CD4-positive, alpha-beta T cell treated with Interleukin-6 at 100 ng/mL for 8 hours (primary cell): ENCODE measurements at places on chromosomes 7 and 10.

DNA sequence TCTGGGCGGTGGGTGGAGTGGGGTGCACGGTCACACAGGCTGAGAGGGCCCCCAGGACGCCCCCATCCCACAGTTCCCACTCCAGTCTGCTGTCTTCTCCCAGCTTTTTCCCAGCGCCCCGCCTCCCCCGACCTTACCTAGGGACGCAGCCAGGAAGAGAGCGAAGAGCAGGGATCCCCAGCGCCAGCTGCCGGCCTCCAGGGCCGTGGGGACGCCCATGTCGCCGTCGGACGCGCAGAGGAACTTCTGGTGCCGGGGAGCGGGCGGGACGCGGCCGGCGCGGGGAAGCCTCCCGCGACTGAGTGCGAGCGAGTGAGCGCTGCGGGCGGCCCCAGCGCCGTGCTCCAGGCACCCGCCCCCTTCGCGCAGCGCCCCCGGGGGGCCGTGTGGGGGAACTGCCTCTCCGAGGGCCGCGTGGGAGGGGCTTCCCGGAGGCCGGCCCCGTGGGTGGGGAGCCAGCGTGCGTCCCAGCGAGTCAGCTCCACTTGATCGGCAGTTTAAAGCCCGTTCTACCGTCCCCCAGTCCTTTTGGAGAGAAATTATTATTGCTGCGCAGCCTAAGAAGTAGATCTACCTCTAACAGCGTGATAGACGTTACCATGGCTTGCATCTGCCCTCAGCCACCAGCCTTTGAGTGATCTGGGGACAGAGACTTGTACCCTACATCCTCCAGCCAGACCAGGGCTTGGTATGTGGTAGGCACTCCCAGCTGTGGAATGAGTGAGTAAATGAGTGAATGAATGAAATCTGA, at the start of gene VSIR:
TSS of gene VSIR (minus strand) at position 300 of the 751 bp plus-strand sequence. CDS start at position 219, 81 bp downstream.
- peak; percentile 90 for DNase-seq

DNA sequence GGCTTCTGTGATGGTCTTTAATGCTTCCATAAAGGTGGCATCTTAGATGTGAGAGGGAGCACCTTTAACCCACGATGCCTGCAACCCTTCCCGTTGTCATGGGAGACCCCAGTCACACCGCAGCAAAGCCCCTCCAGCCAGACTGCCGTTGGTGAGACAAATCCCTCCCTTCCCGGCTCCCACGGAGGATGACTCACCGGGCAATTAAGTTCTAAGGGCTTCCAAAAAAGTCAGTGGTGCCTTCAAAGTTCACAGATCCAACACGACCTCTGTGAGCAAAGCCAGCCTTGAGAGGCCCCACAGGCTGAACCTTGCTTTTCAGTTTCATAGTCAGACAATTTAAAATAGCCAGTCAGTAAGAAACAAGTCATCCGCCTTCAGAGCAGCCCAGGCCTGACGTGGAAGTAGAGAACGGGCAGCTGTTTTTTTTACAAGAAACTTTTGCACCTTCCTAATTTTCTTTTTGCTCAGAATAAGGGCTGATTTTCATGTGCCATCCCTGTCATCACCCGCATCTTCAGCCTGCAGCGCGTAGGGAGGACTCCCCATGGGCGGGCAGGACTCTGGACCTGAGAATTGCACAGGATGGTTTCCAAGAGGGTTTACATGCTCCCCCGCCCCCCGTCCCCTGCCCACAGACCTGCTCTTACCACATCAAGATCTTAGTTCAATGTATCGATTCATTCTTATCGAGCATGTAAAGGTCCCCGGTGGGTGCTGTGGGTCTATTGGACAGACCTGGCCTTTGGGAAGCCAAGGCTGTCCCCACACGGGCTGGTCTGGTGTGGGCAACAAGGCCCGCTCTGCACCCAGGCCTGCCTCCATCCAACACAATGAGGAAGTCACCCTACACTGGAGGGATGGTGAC, 333.9 kb downstream of the DNAJB6 start:
- DNase-seq = no peak

DNA sequence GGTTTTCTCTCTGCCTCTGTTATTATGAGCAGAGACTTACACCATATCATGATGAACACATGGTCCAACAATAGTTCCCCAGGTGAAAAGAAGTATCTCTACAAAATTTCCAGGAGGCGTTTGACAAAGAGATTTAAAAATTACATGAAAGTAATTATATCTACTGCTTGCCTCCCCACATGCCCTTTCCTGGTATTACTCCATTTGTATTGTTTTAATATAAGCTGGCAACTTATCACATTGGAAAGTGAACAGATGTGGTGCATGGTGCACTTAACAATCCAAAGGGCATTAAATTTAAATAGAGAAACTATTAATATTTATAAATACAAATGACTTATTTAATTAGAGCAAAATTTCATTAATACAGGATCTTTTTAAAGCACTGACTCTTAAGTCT, 638.2 kb downstream of the ANKRD7 start:
- DNase-seq = no peak

GRCh38 chr7:93715234-93715633, 140.7 kb upstream of the CALCR start:
- DNase-seq = no peak

GRCh38 chr7:101814991-101815825, 2.2 kb upstream of the CUX1 start:
- peak; percentile 44 for DNase-seq

DNA sequence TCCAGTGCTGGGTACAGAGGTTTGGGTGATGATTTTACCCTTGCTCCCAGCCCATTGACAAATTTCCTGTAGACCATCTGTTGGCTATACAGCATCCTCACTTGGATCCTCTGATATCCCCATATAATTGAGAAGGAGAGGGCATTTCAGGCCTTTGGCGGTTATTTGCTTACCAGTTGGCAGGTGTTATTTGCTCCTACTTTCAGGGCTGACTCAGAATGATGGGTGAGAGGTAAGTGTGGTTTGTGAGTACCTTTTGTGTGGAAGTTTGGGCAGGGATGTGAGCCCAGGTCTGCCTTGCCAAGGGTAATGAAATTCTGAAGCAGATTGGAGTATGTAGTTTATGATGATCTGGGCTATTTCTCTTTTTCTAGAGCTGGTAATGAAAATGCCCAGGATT, 93.6 kb downstream of the LRMDA start:
- DNase-seq = no peak

- no peak for DNase-seq
Measured at GRCh38 chr7:22980422-22980821, 33.5 kb downstream of the HYCC1 start.

- DNase-seq = no peak
Measured at GRCh38 chr7:133051719-133052400, 30.0 kb downstream of the CHCHD3 start.

DNA sequence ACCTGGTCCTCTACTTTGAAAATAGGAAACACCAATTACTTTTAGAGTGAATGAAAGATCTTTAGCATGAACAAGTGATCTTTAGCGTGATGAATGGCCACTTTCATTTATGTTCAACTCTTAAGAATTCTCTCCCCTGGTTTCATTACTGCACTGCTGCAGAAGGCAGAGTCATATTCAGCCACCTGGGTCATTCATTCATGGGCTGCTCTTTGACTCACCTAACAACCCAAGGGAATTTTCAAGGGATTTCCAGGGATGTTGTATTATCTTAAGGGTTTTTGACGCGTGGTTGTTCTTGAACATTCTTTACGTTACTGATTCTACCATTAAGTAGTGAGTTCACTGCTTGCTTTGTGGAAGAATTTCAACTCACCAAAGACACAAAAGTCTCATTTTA, 87.3 kb upstream of the STK17A start:
- DNase-seq = no peak

- DNase-seq = no peak
Measured at GRCh38 chr7:75971309-75971960, 23.0 kb downstream of the TMEM120A start.

- no peak for DNase-seq
Measured at GRCh38 chr10:121165276-121165675, 314.1 kb downstream of the WDR11 start.

GRCh38 chr7:79298145-79298760, 155.2 kb downstream of the MAGI2 start:
- no peak for DNase-seq

DNA sequence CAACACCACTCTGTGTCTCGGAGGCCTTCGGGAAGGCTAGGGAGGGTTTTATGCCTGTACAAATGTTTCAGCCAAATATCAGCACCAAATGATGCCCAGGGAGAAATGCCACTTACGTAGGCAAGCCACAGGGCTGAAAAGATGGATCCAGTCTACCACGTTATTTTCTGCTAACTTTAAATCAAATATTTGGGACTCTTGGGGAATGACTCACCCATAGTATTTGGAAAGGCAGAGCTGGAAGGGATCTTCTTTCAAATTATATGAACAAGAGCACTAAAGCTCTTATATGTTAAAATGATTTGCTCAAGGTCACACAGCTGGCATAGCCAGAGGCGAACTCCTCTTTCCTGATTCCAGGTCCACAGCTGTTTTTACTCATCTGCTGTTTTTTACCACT, 591.4 kb downstream of the SORCS1 start:
- no peak for DNase-seq

DNA sequence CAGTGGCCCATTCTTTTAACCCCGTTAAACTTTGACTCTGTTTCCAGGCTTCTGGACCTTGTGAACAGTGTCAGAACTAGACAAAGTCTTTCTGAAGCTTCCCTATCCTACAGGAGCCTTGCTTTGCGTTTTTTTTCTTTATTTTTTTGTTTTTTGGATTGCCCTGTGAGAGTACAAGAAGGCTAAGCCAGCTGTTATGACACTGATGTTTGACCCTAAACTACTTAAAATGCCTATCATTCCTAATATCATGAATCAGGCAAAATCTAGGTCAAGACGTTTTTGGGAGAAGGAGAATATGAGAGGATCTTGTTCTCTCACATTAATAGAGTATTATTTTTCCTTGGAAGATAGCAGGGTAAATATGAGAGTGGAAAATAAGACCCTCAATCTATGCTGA, 79.8 kb downstream of the EPDR1 start:
- DNase-seq = no peak

GRCh38 chr7:128833148-128833945, 3.1 kb downstream of the FLNC start:
- no peak for DNase-seq

- DNase-seq = no peak
Measured at GRCh38 chr7:70568674-70569334, 563.1 kb upstream of the GALNT17 start.

- DNase-seq = no peak
Measured at GRCh38 chr7:115066634-115067033, 144.7 kb downstream of the MDFIC start.

- no peak for DNase-seq
Measured at GRCh38 chr10:114534571-114534981, 123.5 kb downstream of the ABLIM1 start.

DNA sequence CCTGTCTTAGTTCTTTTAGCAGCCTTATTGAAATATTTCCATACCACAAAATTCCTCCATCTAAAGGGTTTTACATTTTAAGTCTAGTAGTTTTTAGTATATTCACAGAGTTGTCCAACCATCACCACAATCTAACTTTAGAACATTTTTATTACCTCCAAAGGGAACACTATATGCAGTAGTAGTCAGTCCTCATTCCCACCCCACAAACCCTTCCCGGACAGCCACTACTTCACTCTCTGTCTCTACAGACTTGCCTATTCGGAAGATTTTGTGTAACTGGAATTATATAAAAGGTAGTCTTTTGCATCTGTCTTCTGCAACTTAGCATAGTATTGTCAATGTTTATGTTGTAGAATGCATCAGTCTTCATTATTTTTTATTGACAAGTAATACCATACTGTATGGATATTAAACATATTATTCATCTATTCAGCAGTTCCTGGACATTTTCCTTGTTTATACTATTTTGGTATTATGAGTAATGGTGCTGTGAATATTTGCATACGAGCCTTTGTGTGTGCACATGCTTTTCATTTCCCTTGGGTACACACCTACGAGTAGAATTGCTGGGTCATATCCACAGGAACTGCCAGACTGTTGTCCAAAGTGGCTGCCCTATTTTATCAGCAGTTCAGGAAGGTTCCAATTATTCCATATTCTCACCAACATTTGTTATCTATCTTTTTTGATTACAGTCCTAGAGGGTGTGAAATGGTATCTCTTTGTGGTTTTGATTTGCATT, 60.9 kb upstream of the LANCL2 start:
- DNase-seq = no peak

DNA sequence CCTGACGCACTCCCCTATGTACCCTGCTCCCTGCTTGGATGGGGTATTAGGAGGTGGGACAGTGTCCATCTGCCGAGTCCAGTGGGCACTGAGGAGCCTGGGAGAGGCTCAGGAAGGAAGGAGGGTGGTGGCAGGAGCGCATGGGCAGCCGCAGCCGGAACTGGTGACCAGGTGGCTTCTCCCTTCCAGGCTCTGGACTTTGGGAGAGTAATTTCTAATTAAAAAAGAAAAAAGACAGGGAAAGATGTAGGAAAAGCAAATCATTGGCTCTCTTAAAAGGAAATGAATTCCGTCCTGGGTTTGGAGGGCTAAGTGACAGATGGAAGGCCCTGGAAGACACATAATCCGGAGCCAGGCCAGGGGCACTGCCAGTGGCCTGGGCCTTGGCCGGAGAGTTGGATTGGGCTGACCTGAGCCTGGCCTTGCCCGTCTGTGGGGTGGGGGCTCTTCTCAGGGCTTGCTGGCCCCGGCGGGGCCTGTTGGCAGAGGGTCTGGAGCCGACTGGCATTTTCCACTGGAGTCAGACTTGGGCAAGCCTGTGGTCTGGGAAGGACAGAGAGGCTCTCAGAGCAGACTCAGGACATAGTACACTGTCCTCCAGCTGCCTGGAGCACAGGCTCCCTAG, 63.0 kb downstream of the NEURL1 start:
- DNase-seq = no peak

GRCh38 chr10:83983578-83984255, 155.6 kb upstream of the GHITM start:
- no peak for DNase-seq

GRCh38 chr10:110686047-110686446, 41.9 kb downstream of the RBM20 start:
- no peak for DNase-seq

DNA sequence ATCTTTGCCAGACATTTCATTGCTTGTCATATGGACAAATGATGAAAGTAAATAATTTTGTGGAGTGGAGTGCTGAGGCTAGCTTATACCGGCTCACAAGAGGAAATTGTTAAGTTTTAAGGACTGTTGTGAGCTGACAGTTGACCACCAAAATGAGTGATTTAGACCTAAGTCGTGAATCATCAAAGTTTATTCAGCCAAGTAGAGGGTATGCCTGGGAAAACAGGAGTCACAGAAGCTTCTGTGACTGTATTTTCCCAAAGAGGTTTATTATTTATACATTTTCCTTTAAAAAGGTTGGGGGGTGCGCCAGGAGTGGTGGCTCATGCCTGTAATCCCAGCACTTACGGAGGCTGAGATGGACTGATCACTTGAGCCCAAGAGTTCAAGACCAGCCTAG, 21.8 kb downstream of the MRPS24 start:
- no peak for DNase-seq
